ENCODE measurements at places on chromosomes 12 and 14.

DNA sequence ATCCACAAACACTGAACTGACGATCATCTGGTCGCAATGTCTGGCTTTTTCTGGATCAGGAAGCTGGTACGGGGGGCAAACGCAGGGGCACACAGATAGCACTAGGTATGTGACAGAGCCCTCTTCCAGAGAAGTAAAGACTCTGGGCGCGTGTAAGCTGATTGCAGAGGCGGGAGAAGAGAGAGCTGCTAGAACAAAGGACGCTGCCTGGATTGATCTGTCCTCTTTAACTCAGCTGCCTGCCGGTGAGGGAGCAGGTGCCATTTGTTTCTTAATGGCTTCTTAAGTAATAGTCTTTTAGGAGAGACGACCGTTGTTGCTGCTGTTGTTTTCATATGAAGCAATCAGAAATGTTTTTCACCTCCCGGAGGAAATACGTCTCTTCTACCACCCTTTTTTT lies 77.3 kb downstream of the GLT1D1 start:
- DNase-seq, result no peak
- H3K27ac ChIP-seq, result no peak overlapping the region
- H3K4me3 ChIP-seq, result no peak overlapping the region
- no peaks in the 10 kb centered on the region for H3K27me3 ChIP-seq

DNA sequence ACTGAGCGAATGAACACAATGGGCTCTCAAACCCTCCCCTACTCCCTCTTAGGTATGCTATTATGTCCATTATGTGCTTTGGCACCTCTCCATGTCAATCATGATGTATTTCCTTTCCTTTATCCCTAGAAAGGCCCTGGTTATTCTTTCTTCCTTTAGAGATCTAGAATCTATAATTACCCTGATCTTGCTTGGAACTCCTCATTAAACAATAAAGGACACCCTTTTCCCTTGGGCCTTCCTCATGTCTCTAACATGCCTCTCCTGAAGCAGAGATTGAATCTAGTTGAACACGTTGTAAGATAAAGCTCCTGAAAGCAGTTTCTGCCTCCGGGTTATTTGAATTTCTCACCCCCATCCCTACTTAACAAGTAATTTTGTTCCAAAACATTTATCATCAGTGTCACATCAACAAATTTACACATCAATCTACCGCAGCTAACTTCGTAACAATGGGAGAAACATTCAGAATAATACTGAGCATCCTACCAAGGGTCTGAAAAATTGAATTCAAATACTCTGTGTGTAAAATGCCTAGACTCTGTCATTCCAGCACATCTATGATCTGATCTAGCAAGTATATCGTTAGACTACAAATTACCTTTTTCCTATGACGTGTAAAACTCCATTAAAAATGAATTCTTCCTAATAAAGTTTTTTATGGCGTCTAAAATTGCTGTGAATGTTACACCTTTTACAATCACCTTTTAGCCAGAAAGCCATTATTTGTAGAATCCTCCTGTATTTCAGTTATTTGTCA lies 5.4 kb downstream of the USP44 start:
- H3K27me3 ChIP-seq, result no peaks in the 10 kb centered on the region
- H3K4me1 ChIP-seq, result no peaks in the 10 kb centered on the region
- H3K4me3 ChIP-seq, result no peak overlapping the region
- no peak for DNase-seq

DNA sequence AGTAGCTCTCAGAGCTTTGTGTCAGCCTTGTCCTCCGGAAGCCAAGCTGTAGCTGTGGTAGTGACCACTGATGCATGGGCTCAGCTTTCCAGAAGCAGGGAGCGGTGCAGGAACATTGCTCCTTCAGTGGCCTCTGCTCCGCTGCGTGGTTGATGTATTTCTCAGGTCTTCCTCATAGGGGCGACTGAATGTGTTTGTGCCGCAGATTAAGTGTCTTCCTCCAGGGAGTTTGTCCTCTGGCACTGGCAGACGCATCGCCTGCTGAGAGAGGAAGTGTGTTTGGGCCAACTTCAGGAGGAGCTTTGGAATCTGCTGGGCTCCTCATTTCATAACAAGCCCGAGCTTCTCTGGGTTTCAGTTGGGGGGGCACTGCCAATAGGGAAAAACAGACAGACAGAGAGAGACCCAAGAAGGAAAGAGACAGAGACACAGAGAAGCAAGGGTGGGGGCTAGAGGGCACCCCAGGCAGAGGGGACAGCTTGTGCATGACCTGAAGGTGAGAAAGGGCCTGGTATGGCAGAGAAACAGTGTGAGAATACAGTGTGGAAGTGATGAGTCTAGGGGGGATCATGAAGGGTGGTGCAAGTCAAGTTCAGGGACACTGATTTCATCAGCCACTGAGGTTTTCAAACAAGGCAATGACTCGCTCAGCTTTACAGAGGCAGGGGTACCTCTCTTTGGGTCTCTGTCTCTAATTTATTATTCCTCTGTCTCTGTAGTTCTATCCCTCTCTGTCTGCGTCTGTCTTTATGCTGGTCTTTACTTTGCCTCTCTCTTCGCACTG lies 69.4 kb upstream of the PRIMA1 start:
- H3K27me3 ChIP-seq, result no peaks in the 10 kb centered on the region
- no peak overlapping the region for H3K27ac ChIP-seq
- no peaks in the 10 kb centered on the region for H3K36me3 ChIP-seq
- no peak overlapping the region for H3K4me3 ChIP-seq
- no peaks in the 10 kb centered on the region for H3K4me1 ChIP-seq
- no peak for DNase-seq

GRCh38 chr14:60965402-60965801 lies 15.5 kb downstream of the TRMT5 start:
- no peak overlapping the region for H3K4me3 ChIP-seq
- DNase-seq, result no peak
- no peaks in the 10 kb centered on the region for H3K27me3 ChIP-seq

- no peak for DNase-seq
- H3K27me3 ChIP-seq, result peaks cover 10% of the 10 kb centered on the region
- no peaks in the 10 kb centered on the region for H3K36me3 ChIP-seq
- no peak overlapping the region for H3K4me3 ChIP-seq
- no peak overlapping the region for H3K27ac ChIP-seq
Measured at GRCh38 chr14:58635091-58635830, 2.5 kb upstream of the DACT1 start.

DNA sequence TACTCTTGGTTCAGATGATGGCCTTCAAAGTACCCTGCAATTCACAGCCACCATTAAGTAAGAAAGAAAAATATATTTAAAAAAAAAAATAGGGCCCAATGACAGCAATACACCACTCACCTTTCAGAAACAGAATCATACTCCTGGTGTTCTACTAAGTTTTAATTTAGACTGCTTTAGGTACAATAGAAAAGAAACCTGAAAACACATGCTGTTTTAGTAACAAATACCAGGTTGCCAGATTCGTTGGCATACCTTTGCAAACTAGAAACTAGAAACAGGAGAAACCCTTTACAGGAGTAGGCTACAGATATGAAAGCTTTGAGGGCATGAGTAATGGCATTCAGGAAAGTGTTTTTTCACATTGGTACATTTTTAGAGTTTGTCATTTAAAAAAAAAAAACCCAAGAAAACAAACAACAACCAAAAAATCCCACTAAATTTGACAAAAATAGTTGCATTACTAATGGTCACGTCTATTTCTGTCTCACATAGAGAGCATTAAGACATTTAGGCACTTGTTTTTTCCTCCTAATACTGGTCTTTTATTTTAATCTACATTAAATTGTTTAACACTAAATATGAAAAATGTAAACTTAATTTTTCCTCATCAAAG lies 4.0 kb downstream of the SIX1 start:
- H3K4me1 ChIP-seq, result peaks cover 20% of the 10 kb centered on the region
- no peak overlapping the region for H3K27ac ChIP-seq

DNA sequence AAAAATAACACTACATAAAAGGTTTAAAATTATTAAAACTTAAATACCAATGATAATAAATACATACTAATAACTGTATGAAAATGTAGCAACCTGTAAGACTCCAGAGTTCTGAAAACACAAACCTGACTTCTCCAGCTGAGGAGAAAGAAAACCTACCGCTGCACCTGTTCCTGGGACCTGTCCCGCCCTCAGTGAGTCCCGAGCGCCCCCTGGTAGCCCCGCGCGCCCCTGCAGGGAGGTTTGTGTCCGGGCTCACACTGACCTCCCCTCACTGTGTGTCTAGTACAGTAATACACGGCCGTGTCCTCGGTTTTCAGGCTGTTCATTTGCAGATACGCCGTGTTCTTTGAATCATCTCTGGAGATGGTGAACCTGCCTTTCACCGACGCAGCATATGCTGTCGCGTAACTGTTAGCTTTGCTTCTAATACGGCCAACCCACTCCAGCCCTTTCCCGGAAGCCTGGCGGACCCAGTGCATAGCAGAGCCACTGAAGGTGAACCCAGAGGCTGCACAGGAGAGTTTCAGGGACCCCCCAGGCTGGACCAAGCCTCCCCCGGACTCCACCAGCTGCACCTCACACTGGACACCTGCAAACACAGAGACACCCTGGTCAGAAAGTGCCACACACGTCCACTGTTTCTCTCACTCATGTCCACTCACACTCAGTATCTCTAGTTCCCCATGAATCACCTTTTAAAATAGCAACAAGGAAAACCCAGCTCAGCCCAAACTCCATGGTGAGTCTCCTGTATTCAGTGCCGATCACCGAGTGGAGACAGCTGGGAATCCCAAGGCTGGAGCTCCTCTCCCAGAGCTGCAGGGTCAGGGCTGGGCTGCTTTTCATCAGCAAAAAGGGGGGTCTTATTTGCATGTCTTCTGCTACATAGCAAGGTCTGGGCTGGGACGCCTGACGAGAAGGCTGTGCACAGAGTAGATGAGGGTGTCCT lies 1276.3 kb downstream of the TMEM121 start:
- H3K36me3 ChIP-seq, result no peaks in the 10 kb centered on the region
- peak; percentile 62 for DNase-seq
- H3K27ac ChIP-seq, result no peak overlapping the region
- H3K4me1 ChIP-seq, result no peaks in the 10 kb centered on the region
- no peaks in the 10 kb centered on the region for H3K27me3 ChIP-seq

- no peak for DNase-seq
- H3K4me3 ChIP-seq, result no peak overlapping the region
- no peaks in the 10 kb centered on the region for H3K4me1 ChIP-seq
- peaks cover 25% of the 10 kb centered on the region for H3K36me3 ChIP-seq
- no peak overlapping the region for H3K27ac ChIP-seq
Measured at GRCh38 chr12:119713551-119714031, 45.7 kb downstream of the PRKAB1 start.

GRCh38 chr14:89060191-89060590 lies 235.7 kb downstream of the TTC8 start:
- H3K27ac ChIP-seq, result no peak overlapping the region
- no peaks in the 10 kb centered on the region for H3K4me1 ChIP-seq
- no peak overlapping the region for H3K4me3 ChIP-seq
- DNase-seq, result no peak
- H3K36me3 ChIP-seq, result no peaks in the 10 kb centered on the region

All from Karpas-422 (cell line).